ENCODE measurements at places on chromosomes 16 and 17.

- H3K27me3 ChIP-seq, result no peaks in the 10 kb centered on the region
- no peak overlapping the region for H3K4me3 ChIP-seq
- no peak for DNase-seq
Observed at GRCh38 chr16:83200005-83200779, 573.4 kb downstream of the CDH13 start.

DNA sequence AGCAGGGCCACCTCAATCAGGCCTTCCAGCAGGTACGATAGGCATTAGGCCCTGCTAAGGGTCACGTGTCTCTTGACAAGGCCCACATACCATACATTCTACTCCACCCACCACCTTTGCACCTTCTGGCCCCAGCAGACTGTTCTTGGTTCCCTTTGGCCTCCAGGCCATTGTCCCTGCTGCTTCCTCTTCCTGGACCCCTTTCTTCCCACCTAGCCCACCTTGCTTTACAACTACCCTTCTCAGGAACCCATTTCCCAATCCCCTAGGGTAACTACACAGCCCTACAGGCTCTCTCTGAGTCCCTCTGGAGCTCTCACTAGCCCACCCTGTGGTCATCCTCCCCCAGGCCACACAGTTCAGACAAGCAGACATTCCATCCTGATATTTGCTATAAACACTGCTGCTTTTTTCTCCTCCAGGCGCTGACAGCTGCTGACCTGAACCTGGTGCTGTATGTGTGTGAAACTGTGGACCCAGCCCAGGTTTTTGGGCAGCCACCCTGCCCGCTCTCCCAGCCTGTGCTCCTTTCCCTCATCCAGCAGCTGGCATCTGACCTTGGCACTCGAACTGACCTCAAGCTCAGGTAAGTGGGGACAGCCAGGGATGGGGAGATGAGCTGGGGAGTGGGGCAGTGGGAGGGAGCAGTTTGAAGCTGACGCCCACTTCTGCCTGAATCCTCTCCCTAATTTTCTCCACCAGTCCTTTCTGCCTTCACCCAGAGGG is 1.4 kb upstream of the NRN1L start:
- peak; percentile 40 for DNase-seq
- no peaks in the 10 kb centered on the region for H3K36me3 ChIP-seq
- no peaks in the 10 kb centered on the region for H3K27me3 ChIP-seq
- H3K4me3 ChIP-seq, result no peak overlapping the region

- no peak overlapping the region for H3K4me3 ChIP-seq
- H3K4me1 ChIP-seq, result no peaks in the 10 kb centered on the region
- H3K27me3 ChIP-seq, result no peaks in the 10 kb centered on the region
- H3K36me3 ChIP-seq, result no peaks in the 10 kb centered on the region
- DNase-seq, result peak; percentile 50
Observed at GRCh38 chr16:24525970-24526559, 13.3 kb upstream of the RBBP6 start.

DNA sequence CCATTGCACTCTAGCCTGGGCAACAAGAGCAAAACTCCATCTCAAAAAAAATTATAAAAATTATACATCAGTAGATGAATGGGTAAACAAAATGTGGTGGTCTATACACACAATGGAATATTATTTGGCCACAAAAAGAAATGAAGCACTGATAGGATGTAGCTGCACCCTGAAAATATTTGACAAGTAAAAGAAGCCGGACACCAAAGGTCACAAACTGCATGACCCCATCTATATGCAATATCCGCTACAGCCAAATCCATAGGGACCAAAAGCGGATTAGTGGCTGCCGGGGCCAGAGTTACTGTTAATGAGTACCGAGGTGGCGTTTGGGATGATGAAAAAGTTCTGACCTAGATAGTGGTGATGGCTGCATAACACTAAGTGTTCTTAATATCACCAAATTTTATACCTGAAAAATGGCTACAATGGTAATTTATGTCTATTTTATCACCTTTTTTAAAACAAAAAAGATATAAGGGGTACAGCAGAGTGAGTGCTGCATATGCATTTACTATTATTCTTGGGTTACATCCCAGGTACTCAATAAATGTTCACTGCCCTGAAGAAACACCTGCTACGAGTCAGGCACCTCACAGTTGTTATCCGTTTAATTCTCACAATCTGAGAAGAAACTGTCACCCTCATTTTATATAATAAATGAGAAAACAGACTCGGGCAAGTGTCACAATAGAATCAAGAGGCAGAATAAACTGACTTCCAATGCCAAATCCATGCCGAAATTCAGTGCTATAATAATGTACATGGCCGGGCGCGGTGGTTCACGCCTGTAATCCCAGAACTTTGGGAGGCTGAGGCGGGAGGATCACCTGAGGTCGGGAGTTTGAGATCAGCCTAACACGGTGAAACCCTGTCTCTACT is 807 bp upstream of the HBQ1 start:
- H3K4me3 ChIP-seq, result no peak overlapping the region
- peaks cover 41% of the 10 kb centered on the region for H3K27me3 ChIP-seq
- DNase-seq, result no peak
- H3K36me3 ChIP-seq, result no peaks in the 10 kb centered on the region
- no peak overlapping the region for H3K27ac ChIP-seq

GRCh38 chr17:78278139-78278741 is 46.8 kb downstream of the TMEM235 start:
- no peak overlapping the region for H3K4me3 ChIP-seq
- peaks cover 19% of the 10 kb centered on the region for H3K4me1 ChIP-seq
- DNase-seq, result peak; percentile 64
- no peaks in the 10 kb centered on the region for H3K27me3 ChIP-seq
- H3K27ac ChIP-seq, result peak overlapping the region; percentile 37

DNA sequence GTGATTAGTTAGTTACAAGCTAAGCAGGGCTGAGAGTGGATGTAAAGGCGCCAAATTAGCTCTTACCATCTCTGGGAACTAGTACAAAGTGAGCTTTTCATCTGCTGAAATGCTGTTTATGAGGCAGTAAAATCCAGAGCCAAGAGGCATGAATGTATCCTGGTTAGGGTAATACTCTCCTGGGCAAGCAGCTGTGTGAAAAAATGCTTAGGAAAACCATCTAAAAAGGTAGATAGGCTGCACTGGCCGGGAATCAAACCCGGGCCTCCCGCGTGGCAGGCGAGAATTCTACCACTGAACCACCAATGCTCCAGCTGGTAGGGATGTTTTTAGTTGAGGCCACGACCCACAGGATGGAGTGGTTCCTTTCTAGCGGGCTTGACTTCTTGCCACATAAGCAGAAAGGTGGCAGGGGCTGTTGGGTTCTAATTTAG is 23.0 kb downstream of the VAC14 start:
- H3K27me3 ChIP-seq, result no peaks in the 10 kb centered on the region
- no peaks in the 10 kb centered on the region for H3K36me3 ChIP-seq
- no peak for DNase-seq
- H3K4me3 ChIP-seq, result no peak overlapping the region
- H3K4me1 ChIP-seq, result no peaks in the 10 kb centered on the region

GRCh38 chr17:9544221-9544620 is 31.4 kb downstream of the STX8 start:
- no peaks in the 10 kb centered on the region for H3K4me1 ChIP-seq
- no peaks in the 10 kb centered on the region for H3K36me3 ChIP-seq
- no peak overlapping the region for H3K27ac ChIP-seq
- no peak overlapping the region for H3K4me3 ChIP-seq
- no peaks in the 10 kb centered on the region for H3K27me3 ChIP-seq

GRCh38 chr16:62149631-62150030 is 113.4 kb upstream of the CDH8 start:
- no peaks in the 10 kb centered on the region for H3K4me1 ChIP-seq
- no peak overlapping the region for H3K27ac ChIP-seq
- H3K27me3 ChIP-seq, result no peaks in the 10 kb centered on the region

DNA sequence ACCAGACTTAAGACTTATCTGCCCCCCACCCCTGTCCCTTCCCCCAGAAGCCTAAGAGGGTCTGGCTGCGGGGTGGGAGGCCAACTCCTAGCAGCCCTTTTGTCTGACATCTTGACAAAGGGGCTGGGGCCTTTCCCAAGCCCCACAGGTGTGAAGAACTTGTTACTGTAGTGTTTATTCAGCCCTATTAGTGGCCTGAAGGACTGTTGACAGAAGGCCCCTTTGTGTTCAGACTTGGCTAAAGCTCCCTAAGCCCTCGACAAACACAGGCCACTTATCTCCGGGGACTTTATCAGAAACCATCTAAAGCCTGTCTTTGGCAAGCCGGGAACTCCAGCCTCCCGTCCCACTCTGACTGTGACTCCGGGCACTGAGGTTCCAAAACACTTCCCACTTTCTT is 129.8 kb downstream of the NTN1 start:
- peaks cover 20% of the 10 kb centered on the region for H3K27me3 ChIP-seq
- no peaks in the 10 kb centered on the region for H3K36me3 ChIP-seq
- peak; percentile 50 for DNase-seq

GRCh38 chr16:8919089-8919933 is 37.2 kb downstream of the LITAFD start:
- H3K27ac ChIP-seq, result no peak overlapping the region
- no peaks in the 10 kb centered on the region for H3K4me1 ChIP-seq
- H3K36me3 ChIP-seq, result peaks cover 6% of the 10 kb centered on the region
- no peaks in the 10 kb centered on the region for H3K27me3 ChIP-seq

DNA sequence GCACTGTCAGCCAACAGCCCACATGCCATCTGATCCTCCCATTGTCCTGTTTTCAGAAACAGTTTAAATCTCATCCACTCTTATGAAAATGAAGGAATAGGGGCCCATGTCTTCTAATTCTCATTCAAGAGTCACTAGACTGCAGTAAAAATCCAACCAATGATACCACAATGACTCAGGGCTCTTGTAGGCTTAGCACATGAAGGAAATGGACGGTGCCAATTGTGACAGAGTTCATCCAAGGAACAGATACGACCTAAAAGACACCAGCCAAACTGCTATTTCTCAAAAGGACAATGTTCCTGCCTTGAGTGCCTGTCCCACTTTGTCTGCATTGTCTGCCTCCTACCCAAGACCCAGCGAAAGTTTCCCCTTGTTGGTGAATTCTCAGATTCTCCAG is 204.8 kb upstream of the COX10 start:
- H3K4me1 ChIP-seq, result no peaks in the 10 kb centered on the region
- no peak for DNase-seq
- H3K36me3 ChIP-seq, result no peaks in the 10 kb centered on the region
- no peaks in the 10 kb centered on the region for H3K27me3 ChIP-seq
- no peak overlapping the region for H3K27ac ChIP-seq

DNA sequence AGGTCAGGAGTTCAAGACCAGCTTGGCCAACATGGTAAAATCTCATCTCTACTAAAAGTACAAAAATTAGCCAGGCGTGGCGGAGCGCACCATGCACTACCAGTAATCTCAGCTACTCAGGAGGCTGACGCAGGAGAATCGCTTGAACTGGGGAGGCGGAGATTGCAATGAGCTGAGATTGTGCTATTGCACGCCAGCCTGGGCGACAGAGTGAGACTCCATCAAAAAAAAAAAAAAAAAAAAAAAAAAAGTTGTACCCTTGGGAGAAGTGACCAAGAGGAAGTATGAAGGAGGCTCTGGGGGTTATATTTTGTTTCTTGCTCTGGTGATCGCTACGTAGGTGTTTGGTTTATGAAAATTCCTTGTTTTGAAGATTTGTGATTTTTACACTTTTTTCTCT is 66.3 kb downstream of the LITAF start:
- H3K27ac ChIP-seq, result no peak overlapping the region
- no peaks in the 10 kb centered on the region for H3K36me3 ChIP-seq
- no peak overlapping the region for H3K4me3 ChIP-seq
- H3K27me3 ChIP-seq, result peaks cover under 1% of the 10 kb centered on the region
- H3K4me1 ChIP-seq, result no peaks in the 10 kb centered on the region

- no peaks in the 10 kb centered on the region for H3K27me3 ChIP-seq
- H3K4me1 ChIP-seq, result peaks cover 45% of the 10 kb centered on the region
- peak overlapping the region; percentile 59 for H3K4me3 ChIP-seq
- no peaks in the 10 kb centered on the region for H3K36me3 ChIP-seq
Observed at GRCh38 chr17:75514919-75515495, 330 bp downstream of the CASKIN2 start.

Data from hepatocyte (in vitro differentiated cells).